ENCODE measurements at places on chromosomes 12 and 14.

DNA sequence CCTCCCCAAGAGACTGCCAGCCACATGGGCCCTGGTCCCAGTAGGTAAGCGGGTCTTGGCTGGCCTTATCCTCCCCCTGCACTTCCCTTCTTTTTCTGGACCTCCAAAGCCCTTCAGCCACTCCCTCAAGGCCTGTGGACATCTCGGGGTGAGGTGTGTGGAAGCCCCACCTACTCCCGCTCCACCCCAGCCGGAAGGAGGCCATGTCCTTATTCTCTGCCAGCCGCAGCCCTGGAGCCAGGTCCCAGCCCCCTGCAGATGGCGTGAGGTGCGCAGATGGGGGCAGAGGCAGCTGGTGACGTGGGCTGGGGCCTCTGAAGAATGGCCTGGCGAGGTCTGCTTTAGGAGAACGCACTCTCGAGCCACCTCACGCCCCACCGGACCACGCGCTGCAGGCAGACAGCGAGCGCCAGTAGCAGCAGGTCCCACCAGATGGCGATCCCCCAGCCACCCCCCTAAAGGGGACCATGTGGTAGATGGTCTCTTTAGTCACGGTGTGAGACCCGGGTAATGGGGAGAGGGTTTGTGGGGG, 167.1 kb downstream of the TSPAN9 start:
- DNase-seq = no peak

- DNase-seq = no peak
Observed at GRCh38 chr12:9079082-9079481, 36.6 kb downstream of the A2M start.

DNA sequence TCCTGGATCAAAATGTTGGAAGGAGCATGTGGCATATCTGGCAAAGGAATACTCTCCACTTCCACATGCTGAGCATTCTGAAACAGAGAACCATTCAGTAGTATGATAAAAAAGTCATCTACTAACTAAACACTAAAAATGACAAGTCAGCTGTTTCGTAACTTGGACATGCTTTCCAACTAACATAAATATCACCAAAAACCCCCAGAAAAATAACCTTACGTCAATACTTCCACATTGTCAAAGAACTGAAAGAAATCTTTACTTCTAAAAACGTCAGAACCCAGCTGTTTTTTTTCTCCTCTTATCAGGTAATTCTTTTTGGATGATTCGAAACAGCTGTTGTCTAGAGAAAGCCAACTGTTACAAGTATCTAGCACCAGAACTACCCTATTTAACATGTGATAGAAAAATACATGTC, 8.2 kb downstream of the WBP11 start:
- no peak for DNase-seq

DNA sequence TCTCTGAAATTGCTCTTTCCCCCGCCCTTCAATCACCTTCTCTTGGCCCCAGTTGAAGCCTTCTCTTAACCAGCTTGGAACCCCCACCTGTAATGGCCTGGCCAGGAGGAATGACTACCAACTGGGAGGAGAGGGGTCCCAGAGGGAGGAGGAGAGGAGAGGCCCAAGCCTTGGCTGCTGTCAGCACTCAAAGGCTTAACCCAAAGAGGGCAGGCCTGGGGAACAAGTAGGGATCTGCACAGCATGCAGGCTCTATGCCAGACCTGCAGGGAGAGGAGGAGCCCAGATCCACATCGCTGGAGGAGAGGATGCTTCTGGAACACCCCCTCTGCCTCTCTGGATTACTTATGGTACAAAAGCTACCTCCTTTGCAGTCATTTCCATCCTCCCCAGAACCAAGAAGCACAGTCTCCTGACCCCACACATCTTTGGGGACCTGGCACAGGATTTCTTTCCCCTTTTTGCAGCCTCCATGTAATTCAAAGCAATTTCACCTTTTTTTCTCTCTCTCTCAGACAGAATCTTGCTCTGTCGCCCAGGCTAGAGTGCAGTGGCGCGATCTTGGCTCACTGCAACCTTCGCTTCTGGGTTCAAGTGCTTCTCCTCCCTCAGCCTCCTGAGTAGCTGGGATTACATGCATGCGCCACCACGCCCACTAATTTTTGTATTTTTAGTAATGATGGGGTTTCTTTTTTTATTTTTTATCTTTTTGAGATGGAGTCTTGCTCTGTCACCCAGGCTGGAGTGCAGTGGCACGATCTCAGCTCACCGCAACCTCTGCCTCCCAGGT, 6.2 kb downstream of the RARG start:
- peak; percentile 52 for DNase-seq

DNA sequence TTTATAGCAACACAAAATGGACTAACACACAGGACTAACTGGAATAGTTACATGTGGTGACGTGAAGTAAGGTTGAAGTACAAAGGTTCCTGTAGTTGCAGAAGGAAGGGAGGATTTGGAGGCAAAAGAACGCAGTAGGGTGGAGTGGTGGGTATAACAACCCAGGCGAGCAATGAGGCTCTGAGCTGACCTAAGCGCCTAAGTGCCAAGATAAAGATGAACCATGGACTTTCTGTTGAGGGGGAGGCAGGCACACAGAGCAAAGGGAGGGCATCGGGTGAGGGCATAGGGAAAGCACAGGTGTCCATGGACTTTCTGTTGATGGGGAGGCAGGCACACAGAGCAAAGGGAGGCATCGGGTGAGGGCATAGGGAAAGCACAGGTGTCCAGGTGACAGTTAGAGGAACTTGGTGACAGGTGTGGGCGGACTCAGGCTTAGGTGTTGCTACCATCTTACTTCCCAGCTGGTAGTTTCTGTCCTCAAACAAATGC, 15.2 kb downstream of the SCNN1A start:
- DNase-seq = no peak

DNA sequence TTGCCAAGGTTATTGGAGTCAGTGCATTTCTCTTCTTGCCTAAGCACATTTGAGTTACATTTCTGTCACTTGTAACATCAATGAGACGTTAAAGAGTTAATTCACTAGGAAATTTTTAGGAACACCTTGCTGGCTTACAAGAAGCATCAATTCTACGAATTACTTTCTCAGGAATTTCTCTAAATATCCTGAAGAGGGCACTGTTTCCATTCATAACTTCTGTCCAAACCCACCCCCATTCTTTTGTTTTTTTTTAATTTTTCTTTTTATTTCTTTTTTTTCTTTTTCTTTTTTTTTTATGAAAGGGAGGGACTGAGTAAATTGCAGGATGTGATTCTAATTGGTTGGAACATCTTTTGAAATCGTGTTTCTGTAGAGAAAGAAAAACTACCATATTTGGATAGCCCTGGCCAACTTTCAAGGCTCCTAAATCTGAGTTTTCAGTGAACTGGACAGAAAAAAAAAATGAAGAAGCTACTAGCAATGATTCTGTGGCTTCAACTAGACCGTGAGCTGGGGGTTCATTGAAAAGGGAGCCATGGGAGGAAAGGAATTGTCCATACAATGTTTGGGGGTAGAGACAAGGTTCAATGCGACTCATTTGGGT, 285.3 kb downstream of the DAD1 start:
- DNase-seq = no peak

DNA sequence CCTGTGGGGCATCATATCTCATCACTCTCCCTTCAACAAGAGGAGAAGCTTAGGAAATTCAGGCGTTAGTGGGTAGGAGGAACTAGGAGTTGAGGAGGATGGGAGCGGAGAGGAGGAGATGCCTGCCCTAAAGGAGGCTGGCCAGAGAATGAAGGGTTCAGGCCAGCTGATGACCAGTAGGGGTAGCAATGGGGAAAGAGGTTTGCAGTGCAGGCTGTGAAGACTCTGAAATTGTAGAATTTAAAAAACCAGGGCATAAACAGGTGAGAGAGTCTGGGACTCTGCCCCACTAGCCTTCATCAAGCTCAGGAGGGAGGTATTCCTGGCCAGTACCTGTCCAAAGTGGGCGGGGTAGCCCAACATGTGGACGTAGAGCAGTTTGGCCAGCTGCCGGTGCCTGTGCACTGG, 809 bp downstream of the AP1G2 start:
- no peak for DNase-seq

- peak; percentile 69 for DNase-seq
Observed at GRCh38 chr12:188910-189621, 24.9 kb downstream of the SLC6A12 start.

DNA sequence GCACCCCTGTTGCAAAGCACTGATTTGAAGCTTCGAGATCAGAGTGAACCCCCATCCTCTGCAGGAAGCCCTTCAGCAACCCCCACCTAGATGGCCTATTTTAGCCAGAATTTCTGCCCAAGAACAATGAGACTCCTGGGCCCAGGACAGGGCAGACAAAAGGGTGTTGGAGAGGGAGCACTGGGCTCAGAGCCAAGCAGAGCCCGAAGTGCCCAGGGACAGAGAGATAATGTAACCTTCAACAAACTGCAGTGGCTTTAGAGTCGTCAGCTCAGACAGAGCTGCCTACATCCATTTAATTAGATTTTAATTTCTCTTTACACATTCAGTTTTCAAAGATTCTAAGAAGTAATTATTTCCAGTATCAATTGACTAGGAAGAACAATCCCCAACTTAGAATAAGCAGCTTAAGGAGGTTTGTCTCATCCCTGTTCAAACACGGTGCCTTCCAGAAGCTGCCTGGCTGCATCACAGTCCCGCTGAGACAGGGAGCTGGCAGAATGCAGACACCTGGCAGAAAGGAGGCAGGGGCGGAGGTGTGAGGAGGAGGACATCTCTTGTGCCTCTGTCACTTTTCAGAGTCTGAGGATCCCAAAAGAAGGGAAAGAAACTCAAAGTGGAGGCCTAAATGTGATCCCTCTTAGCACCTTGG, 504.9 kb upstream of the CCDC196 start:
- no peak for DNase-seq

DNA sequence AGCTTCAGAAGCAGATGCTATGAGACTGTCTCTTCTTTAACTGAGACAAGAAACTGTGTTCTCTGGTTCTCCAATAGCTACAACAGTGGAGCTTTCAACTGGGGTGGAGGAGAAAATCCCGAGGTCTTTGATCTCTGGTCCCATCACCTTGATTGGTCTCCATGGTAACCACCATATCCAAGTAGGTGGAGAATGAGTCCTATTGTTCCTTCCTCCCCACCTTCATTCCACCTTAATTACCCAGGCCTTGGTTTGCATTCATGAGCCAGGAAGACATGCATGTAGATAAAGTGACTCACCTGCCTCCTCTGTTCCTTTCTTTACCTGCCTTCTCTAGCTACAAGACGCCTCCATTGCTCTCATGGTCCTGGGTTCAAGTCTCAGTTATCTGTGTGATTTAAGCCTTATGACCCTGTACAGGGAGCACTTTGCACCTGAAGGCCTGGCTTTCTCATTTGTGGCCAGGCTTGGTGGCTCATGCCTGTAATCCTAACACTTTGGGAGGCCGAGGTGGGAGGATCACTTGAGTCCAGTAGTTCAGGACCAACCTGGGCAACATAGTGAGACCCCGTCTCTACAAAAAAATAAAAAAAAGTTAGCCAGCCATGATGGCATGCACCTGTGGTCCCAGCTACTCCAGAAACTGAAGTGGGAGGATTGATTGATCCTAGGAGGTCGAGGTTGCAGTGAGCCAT, 157.7 kb upstream of the TBX3 start:
- no peak for DNase-seq

GRCh38 chr14:39318574-39318973, 84.9 kb downstream of the MIA2 start:
- DNase-seq = no peak

DNA sequence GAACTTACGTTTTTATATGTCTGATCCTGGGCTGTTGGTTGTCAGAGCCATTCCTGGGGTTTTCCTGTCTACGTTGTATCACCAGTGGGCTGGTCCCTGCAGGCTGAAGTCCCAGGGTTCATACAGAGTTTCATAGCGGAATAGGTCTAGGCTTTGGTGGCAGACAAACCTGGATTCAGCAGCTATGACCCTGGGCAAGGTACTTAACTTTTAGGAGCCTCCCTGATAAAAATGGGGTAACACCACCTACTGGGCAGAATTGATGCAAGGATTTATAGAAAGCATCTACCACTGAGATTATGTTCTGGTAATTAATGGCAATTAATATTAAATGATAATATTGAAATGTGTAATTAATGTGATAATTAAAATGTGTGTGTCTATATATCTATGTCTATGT, 141.2 kb downstream of the SYNE2 start:
- no peak for DNase-seq

DNA sequence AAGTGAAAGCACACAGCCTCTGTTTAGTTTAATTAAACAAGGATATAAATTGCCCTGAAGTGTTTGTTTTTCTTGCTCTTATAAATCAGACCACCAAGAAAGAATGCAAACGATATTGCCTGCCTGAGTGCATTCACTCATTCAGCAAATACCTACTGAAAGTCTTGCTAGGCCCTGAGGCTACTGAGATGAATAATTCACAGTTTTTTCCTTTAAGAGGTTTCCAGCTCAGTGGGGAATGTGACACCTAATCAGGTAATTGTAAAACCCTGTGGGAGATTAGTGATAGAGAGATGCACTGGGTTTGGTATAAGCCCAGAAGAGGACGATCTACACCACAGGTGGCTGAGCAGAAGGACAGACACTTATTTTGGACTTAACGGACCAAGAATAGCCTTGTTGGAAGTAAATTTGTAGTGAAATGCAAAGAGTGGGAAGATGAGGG, 151.4 kb downstream of the SLC35F4 start:
- no peak for DNase-seq

DNA sequence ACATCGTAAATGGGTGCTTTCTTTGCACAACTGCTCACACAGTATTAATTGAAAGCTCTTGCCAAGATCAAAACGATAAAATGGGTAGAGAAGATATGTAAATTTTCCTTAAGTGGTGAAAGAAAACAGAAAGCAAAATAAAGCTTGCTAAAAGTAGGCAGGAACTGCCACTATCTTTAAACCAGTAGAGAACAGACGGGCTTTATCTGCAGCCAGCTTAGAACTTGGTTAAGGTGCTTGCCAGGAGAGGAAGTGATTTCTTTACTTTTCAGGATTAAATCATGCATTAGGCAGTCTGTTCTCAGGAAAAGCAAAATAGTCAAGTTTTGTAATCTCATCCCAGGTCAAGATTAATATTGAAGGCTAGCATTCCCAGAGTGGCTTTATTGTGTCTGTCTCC, 56.9 kb upstream of the CCDC175 start:
- no peak for DNase-seq

- DNase-seq = no peak
Observed at GRCh38 chr12:49901026-49901425, 2.7 kb downstream of the FAIM2 start.

GRCh38 chr14:95490727-95491451, 25.6 kb downstream of the SYNE3 start:
- no peak for DNase-seq

- DNase-seq = no peak
Observed at GRCh38 chr14:44700694-44701093, 193.6 kb upstream of the FSCB start.

- DNase-seq = no peak
Observed at GRCh38 chr12:120328228-120328627, 649 bp upstream of the PLA2G1B start.

GRCh38 chr14:99667821-99668220, 16.3 kb upstream of the CYP46A1 start:
- DNase-seq = no peak

GRCh38 chr12:67649261-67649569, 670 bp downstream of the DYRK2 start:
- DNase-seq = no peak

DNA sequence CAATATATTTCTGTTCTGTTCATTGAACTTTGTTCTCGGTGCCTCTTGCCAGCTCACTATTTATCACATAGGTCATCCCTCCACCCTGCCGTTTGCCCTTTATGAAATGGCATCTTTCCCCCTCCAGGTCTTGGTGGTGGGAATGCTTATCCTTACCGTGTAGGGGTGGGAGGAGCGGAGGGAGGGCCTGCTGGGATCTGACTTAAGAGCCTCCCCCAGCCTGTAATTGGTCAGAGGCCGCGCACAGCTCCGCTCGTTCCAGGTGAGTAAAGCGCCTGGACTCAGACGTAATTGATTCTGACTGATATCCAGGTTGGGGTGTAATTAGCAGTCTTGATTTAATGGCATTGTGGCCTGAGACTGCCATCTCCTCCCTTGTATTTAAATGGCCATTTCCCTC, 185.3 kb downstream of the TSPAN9 start:
- no peak for DNase-seq

Data from right hindlimb (tissue), 1 donor.